Ecto neural progenitor cell (in vitro differentiated cells): ENCODE measurements at places on chromosomes 1 and 21.

- DNase-seq: no peak
Measured at GRCh38 chr1:1429671-1430073, 5.8 kb upstream of the VWA1 start.

GRCh38 chr1:245777752-245778151, 623.0 kb downstream of the KIF26B start:
- DNase-seq: no peak

DNA sequence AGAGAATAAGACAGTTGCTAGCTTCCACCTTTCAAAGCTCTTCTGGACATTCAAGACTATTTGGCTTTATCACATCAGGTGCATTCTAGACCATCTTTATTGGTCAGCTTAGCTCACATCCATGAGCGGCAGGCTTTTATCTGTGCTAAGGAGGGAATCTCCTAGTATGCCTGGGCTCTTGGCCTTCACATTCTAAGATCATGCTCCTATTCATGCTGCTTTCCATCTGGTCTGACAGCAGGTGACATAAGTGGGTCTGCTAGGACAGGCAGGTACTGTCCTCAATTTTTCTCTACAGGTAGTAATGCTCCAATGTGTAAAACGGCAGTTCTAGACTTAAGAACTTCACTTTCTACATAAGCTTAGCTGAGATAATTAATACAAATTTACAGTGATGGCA, 39.2 kb upstream of the ADAMTS1 start:
- DNase-seq: no peak

- DNase-seq: no peak
Measured at GRCh38 chr1:117001254-117001927, at the start of gene CD101. TSS of gene CD101 (plus strand) at chr1:117001760. CDS start at chr1:117001818, 58 bp downstream.

DNA sequence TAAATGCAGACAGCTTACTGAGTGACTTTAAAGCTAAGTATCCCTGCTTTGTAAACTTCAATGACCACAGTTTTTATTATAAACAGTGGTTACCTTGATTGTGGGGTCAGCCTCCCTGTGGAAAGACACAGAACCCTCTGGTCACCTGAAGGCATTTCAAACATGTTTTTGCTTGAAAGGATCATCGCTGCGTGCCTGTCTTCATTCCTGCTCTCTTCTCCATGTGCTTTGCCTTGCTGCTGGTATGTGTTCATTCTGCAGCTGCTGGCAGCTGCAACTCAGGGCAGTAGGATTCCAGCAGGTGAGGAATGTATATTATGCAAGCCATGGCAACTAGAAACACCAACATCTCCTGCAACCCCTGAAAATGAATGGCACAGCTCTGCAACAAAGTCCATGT, 81.0 kb upstream of the VAV3 start:
- DNase-seq: no peak
